Activated CD8-positive, alpha-beta T cell treated with anti-CD3 and anti-CD28 coated beads for 36 hours (primary cell): ENCODE measurements at places on chromosomes 11 and 22.

DNA sequence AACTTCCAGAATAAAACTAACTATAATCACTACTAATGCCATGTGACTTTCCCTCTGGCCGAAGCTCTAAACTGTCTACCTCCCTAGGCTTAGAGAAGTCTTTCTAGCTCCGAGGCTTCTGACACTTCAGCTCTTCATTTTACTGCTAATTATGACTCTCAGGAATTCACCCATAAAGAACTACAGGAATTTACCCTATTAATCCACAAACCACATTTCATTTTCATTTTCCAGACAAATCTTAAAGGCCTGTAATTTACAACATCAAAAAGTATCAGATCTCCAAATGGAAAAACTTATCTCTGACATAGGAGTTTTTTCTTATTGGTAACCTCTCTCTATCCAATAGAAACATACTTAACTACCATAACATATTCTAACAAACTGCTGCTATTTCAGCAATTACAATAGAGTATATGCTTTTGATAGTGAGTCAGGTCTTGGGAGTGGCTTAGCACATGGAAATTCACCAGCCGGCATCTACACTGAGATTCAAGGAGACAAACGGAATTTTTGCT lies 33.4 kb downstream of the MRTFA start:
- no peaks in the 10 kb centered on the region for H3K36me3 ChIP-seq
- H3K27ac ChIP-seq = no peak overlapping the region
- no peaks in the 10 kb centered on the region for H3K27me3 ChIP-seq
- DNase-seq = no peak
- H3K4me3 ChIP-seq = no peak overlapping the region
- H3K4me1 ChIP-seq = peaks cover 50% of the 10 kb centered on the region

GRCh38 chr11:69272831-69273485 lies 21.0 kb upstream of the MYEOV start:
- no peaks in the 10 kb centered on the region for H3K4me1 ChIP-seq
- no peaks in the 10 kb centered on the region for H3K36me3 ChIP-seq
- H3K4me3 ChIP-seq = no peak overlapping the region
- no peak for DNase-seq

DNA sequence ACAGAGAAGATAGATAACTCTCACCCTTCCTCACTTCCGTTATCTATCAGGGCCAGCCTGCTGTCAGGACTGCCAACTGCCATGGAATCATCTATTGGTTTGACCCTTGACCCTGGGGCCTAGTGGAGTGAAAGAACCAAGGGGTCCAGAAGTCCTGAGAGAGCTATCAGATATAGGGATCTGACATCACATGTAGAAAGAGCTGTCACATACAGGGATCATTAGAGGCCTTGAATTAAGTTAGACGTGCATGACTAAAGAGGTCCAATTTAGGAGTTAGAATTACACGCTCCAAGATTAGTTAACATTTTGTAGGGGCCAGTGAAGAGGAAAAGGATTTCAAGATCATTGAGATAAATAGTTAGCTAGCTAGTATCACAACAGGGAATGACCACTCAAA lies at the start of gene TMEM225:
TSS of gene TMEM225 (minus strand) at position 101 of the 400 bp plus-strand sequence. CDS start 245 bp downstream, outside the sequence.
- no peak within 1 kb of the TSS for H3K4me3 ChIP-seq
- H3K36me3 ChIP-seq = no peaks in the 10 kb centered on the region
- no peaks in the 10 kb centered on the region for H3K4me1 ChIP-seq
- no peak for DNase-seq
- peaks cover 2% of the 10 kb centered on the region for H3K27me3 ChIP-seq

- H3K27me3 ChIP-seq = no peaks in the 10 kb centered on the region
- H3K4me1 ChIP-seq = peaks cover 56% of the 10 kb centered on the region
- H3K36me3 ChIP-seq = peaks cover 18% of the 10 kb centered on the region
- peak overlapping the region; percentile 76 for H3K27ac ChIP-seq
Observed at GRCh38 chr22:23182309-23183060, 2.2 kb downstream of the BCR start.

DNA sequence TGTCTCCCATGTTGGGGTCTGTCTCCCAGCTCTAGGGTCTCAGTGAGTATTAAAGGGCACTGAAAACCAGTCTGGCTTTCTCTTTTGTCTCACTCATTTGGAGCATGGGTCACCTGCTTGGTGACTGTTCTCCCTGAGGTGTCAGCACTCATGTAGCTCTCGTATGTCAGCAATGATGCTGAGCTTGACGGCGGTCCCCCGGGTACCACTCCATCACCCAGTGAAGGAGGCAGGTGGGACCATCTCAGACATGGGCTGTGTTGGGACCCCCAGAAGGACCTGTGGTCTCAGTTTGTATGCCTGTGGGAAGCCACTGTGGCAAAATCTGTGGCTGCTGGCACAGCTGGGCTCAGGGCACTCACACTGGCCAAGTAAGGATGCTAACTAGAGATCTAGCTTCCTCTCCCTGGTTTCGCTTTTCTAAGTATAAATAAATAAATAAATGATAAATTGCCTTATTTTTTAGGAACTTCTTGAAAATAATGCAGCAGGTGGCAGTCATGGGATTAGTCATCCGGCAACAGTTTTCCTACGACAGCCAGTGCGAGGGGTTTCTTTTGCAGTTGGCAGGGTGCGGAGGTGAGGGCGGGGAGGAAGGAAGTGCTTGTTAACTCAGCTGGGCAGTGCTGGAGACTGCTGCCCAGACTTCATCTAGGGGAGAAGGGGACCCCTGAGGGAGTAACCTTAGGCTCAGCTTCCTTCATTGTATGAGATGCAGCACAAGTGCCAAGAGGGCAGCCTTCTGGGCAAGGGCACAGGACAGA lies 48.8 kb downstream of the OSBP2 start:
- H3K4me3 ChIP-seq = no peak overlapping the region
- H3K36me3 ChIP-seq = no peaks in the 10 kb centered on the region
- peak; percentile 37 for DNase-seq
- H3K27ac ChIP-seq = peak overlapping the region; percentile 52
- peaks cover 4% of the 10 kb centered on the region for H3K27me3 ChIP-seq
- peaks cover 43% of the 10 kb centered on the region for H3K4me1 ChIP-seq

GRCh38 chr11:62922653-62923431 lies 1.7 kb upstream of the CHRM1 start:
- peak; percentile 84 for DNase-seq
- peaks cover 56% of the 10 kb centered on the region for H3K27me3 ChIP-seq
- peak overlapping the region; percentile 65 for H3K4me3 ChIP-seq
- H3K4me1 ChIP-seq = peaks cover 33% of the 10 kb centered on the region
- peak overlapping the region; percentile 69 for H3K27ac ChIP-seq
- no peaks in the 10 kb centered on the region for H3K36me3 ChIP-seq

DNA sequence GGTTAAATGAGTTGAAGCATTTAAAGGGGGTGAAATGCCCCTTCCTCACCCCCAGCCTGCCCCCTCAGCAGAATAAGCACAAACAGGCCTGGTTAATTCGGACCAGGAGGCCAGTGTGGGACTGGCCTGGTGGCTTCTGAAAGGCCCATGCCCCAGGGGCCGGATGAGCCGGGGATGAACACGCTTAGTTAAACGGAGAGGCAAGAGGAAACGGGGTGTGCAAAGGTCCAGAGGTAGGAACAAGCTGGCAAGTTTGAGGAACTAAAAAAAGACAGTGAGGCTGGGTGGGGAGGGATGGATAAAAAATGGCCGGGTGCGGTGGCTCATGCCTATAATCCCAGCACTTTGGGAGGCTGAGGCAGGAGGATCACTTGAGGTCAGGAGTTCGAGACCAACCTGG lies 11.5 kb downstream of the SCUBE1 start:
- H3K4me1 ChIP-seq = peaks cover 4% of the 10 kb centered on the region
- no peak overlapping the region for H3K27ac ChIP-seq
- H3K27me3 ChIP-seq = no peaks in the 10 kb centered on the region
- H3K4me3 ChIP-seq = no peak overlapping the region

DNA sequence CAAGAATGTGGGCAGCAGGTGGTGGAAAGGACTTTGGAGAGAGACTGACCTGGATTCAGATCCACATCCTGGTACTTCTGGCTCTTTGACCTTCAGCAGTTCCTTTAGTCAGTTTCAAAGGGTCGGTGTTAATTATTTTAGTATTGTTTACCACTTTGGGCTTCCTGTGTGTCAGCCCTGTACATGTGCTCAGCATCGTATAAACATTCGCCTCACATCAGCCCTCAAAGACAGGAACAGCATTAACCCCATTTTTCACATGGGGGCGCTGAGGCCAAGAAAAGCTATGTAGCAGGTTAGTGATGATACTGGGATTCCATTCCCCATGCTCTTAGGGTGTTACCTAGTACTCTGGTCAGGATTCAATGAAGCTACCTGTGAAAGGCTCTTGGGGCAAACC lies 72.1 kb upstream of the YWHAH start:
- DNase-seq = peak; percentile 27
- peaks cover 21% of the 10 kb centered on the region for H3K36me3 ChIP-seq
- no peak overlapping the region for H3K4me3 ChIP-seq
- peaks cover 10% of the 10 kb centered on the region for H3K4me1 ChIP-seq
- no peaks in the 10 kb centered on the region for H3K27me3 ChIP-seq

- no peak for DNase-seq
- H3K27me3 ChIP-seq = peaks cover 3% of the 10 kb centered on the region
- no peaks in the 10 kb centered on the region for H3K36me3 ChIP-seq
- no peak overlapping the region for H3K27ac ChIP-seq
Observed at GRCh38 chr11:30431127-30431814, 108.4 kb downstream of the ARL14EP start.
